A549 treated with RU486 at 1 μM for 4 hours (cell line): ENCODE measurements at places on chromosomes 1 and 21. TPM values are rescaled to one million over a fixed set of nuclear protein-coding genes. Genes with fewer than 3 reads are reported as not detected.

CXADR gene
- total RNA-seq: 5.1 to 12.0 TPM (median 9.5 TPM) in 5 replicates

DNAI4 gene
- total RNA-seq: 0.28 to 1.4 TPM (median 0.61 TPM) in 4 of 5 replicates, not detected in the other

RPRD2 gene
- total RNA-seq: 14.4 to 15.6 TPM (median 15.1 TPM) in 5 replicates

EFNA4 gene
- total RNA-seq: 7.2 to 9.3 TPM (median 7.9 TPM) in 5 replicates

TXNIP gene
- total RNA-seq: 0.07 to 0.24 TPM (median 0.16 TPM) in 4 of 5 replicates, not detected in the other

RAB7B gene
- 1.2 to 3.4 TPM (median 1.5 TPM) in 5 replicates for total RNA-seq

PGLYRP3 gene
- not detected in 5 replicates for total RNA-seq
